Activated naive CD4-positive, alpha-beta T cell treated with anti-CD3 and anti-CD28 coated beads, Interleukin-2, amount 10 ng/mL, durations not matched to agents 7 days and 5 days (primary cell): ENCODE measurements at places on chromosomes 3 and 15.

DNA sequence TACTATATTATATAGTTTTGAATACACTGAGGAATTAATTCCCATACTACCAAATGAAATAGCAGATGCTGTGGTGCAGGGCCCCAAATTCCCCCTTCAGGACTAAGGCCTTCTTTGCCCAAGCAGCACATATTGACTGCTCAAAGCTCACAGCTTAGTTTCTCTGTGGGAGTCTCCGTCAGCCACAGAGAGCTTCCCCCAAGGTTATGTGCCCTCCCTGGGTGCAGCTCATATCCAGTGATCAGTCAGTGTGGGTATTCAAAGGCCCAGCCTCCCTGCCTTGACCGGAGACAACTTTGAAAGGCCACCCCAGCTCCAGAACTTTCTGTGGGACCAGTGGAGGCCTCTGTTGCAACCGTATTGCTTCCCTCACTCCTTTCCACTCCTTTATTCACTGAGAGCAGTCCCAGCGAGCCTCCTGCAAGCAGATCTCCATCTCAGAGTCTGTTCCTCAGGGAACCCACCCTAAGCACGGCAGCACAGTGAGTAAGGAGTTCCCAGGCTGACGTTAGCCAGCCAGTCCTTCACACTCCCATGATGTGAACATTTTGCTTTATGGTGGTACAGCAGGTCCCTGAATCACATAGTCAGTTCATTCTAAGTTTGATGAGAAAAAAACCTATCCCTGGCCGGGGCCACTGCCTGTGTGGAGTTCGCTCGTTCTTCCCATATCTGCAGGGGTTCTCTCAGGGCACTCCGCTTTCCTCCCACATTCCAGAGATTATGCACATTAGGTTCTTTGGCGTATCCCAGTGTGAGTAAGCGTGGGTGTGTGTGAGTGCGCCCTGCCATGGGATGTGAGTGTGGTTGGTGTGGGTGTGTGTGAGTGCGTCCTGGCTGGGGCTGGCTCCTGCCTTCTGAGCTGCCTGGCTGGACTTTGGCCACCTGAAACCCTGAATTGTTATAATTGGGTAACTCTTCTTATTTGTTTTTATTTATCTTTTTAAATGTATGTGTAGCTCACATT, 64.4 kb upstream of the PPARG start:
- no peak for DNase-seq

DNA sequence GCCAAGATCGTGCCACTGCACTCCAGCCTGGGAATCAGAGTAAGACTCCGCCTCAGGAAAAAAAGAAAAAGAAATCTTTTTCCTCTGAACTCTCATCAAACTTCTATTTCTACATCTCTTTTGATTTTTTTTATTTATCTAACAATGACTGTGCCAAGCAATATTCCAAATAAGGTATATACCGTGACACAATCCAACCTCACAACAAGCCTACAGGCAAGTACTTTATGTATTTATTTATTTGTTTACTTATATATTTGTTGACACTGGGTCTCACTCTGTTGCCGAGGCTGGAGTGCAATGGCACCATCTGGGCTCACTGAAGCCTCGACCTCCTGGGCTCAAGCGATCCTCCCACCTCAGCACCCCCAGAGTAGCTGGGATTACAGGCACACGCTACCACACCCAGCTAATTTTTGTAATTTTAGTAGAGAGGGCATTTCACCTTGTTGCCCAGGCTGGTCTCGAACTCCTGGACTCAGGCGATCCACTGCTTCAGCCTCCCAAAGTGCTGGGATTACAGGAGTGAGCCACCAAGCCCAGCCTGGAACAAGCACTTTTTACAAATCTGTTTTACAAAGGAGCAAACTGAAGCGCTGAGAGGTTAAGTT, 94.9 kb upstream of the CHD2 start:
- no peak for DNase-seq

DNA sequence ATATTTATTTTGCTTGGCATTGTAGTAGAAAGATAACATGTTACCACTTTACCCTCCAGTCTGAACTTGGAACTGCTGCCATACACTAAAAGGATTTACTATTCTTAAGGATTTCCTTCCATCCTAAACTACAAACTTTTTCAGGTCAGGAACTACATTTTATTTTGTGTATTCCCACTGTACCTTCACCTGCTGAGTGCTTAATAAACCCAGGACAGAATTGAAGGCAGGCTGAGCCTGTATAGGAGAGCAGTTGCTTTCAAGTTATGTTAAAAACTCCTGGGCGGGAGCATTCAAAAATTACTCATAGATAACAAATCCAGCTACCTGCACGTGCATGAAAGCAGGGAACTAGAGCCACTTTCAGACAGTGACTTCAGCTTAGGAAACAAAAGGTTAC, 58.3 kb downstream of the CACNA1D start:
- no peak for DNase-seq

GRCh38 chr3:62604298-62604697, 230.9 kb upstream of the FEZF2 start:
- no peak for DNase-seq

- DNase-seq: no peak
Measured at GRCh38 chr15:56936929-56937328, 18.5 kb downstream of the TCF12 start.

- DNase-seq: no peak
Measured at GRCh38 chr3:12395349-12396012, 88.8 kb upstream of the TSEN2 start.

GRCh38 chr3:195021692-195022091, 249.3 kb downstream of the XXYLT1 start:
- DNase-seq: no peak

- DNase-seq: peak; percentile 54
Measured at GRCh38 chr3:58333206-58334012, 717 bp downstream of the PXK start.
